Hepatocyte (in vitro differentiated cells): ENCODE measurements at places on chromosomes 1 and 21.

DNA sequence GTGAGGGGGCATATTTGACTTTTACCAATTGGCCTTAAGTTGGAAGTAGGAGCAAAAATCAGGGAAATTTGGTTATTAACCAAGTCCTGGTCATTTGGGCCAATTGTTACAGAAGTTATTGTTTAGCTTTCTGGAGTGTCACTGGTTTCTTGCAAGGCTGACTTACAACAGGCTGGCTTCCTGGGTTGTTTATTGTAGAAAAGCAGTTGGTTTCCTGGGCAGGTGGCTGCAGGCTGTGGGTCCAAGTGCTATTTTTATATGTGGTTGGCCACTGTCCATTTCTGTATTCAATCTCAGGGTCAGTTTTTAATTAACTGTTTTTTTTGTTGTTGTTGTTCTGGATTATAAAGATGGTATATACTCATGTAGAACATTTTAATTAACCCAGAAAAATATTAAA is 174.1 kb downstream of the KCNJ6 start:
- DNase-seq = no peak

DNA sequence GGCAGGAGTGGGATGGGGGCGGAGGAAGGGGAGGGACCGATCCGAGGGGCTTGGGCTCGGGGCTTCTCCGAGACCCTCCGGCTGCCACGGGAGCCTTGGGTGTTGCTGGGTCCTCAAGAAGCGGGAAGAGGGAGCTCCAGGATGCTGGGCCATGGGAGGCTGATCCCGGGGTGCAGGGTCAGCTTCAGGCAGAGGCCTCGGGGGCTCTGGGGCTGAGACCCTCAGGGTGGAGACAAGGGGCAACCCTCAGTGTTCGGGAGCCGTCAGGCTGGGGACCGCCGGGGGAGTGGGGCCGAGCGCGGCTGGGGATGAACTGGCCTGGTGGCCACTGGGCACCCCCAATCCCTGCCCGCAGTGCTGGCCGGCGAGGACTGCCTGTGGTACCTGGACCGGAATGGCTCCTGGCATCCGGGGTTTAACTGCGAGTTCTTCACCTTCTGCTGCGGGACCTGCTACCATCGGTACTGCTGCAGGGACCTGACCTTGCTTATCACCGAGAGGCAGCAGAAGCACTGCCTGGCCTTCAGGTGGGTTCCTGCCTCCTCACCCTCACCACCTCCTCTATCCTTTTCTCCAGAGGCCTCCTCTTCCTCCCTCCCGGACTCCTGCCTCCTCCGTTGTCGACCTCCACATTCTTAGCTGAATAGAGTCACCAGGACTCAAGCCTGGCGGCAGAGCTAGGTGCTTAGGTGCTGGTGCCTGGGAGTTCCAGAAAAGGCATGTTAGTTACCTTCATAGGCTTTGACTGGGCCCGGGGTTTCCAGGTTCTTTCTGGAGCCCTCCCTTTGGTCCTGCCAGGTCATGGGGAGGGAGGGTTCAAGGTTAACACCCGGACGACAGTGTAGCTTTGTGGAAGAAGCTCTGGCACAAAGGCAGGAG is 631 bp downstream of the SHISA4 start:
- DNase-seq = no peak

- DNase-seq = no peak
These were observed 22.6 kb upstream of the SIM2 start for GRCh38 chr21:36676039-36676950.

DNA sequence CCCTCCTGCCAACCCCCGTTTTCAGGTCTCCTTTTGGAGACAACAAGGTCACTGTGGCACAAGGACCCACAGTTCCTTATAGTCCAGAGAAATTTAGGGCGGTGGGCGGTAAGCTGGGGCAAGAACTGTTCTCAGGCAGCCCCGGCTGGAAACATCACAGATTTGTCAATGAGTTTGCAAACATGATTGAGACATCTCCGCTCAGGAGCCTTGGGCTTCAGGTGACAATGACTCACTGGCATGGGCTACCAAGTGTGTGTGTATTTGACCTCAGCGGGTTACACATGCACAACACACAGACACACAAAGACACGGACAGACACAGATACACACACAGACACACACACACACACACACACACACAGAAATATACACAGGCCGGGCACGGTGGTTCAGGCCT is 58.2 kb upstream of the ABCG1 start:
- DNase-seq = no peak

- no peak for DNase-seq
These were observed 509 bp downstream of the NVL start for GRCh38 chr1:224329484-224329841.

GRCh38 chr1:180167721-180168467 is 13.2 kb downstream of the QSOX1 start:
- peak; percentile 86 for DNase-seq

- DNase-seq = no peak
These were observed 3.1 kb downstream of the PRUNE1 start for GRCh38 chr1:151011154-151011850.

GRCh38 chr21:45309987-45310381 is 22.3 kb upstream of the POFUT2 start:
- DNase-seq = no peak

DNA sequence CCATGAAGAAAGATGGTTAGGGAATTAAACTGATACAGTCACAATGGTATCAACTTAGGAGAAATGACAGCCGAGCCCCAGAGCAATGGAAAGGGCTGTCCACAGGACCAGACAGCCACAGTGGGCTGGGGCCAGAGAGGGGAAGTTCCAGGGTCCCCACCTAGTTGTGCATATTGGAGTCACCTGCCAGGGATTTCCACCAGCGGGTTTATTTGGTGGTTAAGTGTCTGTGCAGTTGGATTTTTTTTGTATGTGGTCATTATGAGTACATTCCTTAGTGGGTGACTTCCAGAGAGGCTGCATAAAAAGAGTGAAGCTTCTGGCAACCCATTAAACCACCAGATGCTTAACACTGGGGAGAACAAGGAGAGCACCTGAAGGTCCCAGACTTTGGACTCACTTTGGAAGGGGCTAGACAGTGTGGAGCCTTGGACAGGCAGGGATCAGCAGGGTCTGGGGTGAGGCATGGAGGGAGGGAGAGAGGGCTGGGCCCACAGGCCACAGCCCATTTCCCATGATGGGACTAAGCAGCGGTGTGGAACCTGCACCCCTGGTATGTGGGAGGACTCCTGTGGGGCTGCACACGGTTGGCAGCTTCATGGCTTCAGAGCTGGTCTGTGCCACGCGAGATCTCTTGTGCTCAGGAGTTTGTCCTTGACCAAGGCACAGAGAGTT is 7.8 kb upstream of the PTTG1IP start:
- DNase-seq = no peak

DNA sequence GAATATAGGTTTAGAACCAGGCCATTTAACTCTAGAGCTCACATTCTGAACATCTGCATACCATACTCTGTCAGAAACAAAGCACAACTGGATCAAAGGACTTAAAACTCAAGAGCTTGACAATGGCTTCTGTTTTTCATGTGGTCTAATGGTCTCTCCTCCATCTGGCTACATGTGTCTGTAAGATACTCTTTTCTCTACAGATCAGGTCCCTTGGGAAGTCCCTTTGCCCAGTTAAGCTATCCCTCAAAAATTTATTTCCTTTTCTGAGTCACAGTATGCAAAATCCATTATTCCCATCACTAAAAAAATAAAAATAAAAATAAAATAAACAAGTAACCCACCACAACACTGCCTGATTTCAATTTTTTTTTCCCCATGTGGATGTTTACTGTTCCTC is 357.0 kb upstream of the PRMT6 start:
- DNase-seq = no peak

- no peak for DNase-seq
These were observed 166.3 kb downstream of the TRIM33 start for GRCh38 chr1:114344656-114345055.

- no peak for DNase-seq
These were observed 224.6 kb upstream of the RAB4A start for GRCh38 chr1:229046251-229046853.

- no peak for DNase-seq
These were observed 20.8 kb upstream of the IL10 start for GRCh38 chr1:206792939-206793607.

- DNase-seq = no peak
These were observed 190.0 kb downstream of the BRINP2 start for GRCh38 chr1:177360791-177361190.
